ENCODE measurements at places on chromosomes 11 and 22.

DNA sequence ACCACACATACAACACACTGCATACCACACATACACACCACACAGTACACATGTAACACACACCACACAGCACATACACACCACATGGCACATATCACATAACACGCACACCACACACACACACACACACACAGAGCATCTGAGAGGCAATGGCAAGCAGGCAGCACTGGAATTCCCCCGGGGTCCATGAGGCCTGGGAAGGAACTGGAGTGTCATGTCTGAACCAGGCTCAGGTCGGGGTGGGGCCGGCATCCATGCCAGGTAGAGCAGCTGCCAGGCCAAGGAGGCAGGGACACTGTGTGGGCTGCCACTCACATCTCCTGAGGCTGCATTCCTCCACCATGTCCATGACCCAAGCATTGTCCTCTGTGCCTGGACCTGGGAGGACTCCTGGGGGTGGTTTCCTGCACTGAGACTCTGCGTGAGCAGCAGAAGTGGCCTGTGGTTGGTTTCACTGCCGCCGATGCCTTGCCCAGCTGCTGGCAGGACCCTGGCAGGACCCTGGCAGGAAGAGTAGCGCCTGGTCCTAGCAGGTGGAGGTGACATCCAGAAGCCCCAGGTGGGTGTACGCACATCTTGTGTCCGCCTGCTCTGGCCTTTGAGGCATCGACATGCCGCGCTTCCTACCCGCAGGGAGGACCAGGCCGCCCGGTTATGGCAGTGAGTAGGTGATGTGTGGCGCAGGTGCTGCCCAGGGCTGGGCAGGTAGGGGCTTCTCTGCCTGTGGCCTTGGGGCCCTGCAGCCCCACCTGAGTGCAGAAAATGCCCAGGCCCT is 1280.4 kb downstream of the TBC1D22A start:
- DNase-seq = no peak

GRCh38 chr11:62324731-62325556 is 12.3 kb upstream of the ASRGL1 start:
- no peak for DNase-seq

DNA sequence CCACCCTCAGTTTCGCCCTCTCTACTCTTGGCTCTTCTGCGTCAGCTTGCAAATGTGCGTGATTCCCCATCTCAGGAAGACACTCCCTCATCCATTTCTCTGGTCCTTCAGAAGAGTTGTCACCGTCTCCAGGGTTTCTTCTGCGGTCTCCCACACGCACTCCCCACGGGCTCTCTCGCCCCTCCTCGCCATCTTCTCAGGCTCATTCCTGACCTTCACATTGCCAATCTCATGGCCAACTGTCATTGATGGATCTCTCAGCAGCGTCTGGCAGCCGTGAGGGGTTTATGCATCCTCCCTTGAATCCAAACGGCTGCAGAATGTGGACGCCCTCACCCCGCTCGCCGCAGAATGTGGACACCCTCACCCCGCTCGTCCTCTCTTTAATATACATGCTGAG is 10.5 kb downstream of the SYNGR1 start:
- DNase-seq = no peak

DNA sequence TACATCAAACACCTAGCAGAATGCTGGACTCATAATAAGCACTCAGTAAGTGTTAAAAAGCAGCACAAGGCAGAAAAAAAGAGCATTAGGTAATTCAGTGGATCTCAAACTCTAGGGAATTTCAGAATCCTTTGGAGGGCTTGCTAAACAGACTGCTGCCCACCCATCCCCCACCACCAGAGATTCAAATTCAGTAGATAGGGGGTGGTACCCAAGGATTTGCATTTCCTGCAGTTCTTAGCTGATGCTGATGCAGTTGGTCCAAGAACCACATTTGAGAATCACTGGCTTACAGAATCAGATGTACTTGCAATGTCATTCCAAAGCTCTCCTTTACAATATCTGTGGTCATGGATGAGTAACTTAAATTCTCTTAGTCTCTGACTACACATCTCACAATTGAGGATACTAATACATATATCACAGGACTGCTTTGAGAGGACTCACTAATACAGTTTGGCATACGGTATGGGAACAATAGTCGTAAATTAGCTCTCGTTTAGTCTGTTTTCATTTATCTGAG is 664.5 kb downstream of the KCNA4 start:
- no peak for DNase-seq

- DNase-seq = no peak
Measured at GRCh38 chr11:64306563-64306875, 1.2 kb downstream of the ESRRA start.

- DNase-seq = no peak
Measured at GRCh38 chr22:21650823-21651520, 8.9 kb downstream of the SDF2L1 start.

GRCh38 chr11:1494650-1495049 is 8.1 kb upstream of the MOB2 start:
- DNase-seq = no peak

DNA sequence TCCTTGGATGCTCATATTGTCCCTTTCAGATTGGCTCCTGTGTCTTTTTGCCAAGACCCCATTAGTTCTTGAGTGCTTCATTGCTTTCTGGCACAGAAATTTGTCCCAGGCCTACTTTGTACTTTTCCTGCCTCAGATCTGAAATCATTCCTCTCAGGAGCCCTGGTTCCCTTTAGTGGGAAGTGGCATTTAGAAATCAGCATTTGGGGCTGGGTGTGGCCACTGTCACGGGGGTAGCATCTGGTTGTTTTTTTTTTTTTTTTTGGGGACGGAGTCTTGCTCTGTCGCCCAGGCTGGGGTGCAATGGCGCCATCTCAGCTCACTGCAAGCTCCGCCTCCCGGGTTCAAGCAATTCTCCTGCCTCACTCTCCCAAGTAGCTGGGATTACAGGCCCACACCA is 18.2 kb downstream of the PPFIA1 start:
- no peak for DNase-seq

GRCh38 chr11:8085011-8085645 is 4.1 kb downstream of the TUB start:
- no peak for DNase-seq

- DNase-seq = no peak
Measured at GRCh38 chr11:70204466-70204799, 1.3 kb downstream of the FADD start.
